ENCODE measurements at places on chromosomes 7 and 10.
A peak's percentile ranks its signal among the peaks of the same experiment; 100 is the strongest.

GRCh38 chr7:157969995-157970394 is 617.6 kb downstream of the PTPRN2 start:
- DNase-seq, result no peak

- no peak for DNase-seq
These were observed 6.9 kb downstream of the GIMAP5 start for GRCh38 chr7:150744041-150744656.

GRCh38 chr7:101817471-101818286 is at the start of gene CUX1:
TSS of gene CUX1 (plus strand) at chr7:101817626. CDS start at chr7:101817640, 14 bp downstream.
- no peak for DNase-seq

DNA sequence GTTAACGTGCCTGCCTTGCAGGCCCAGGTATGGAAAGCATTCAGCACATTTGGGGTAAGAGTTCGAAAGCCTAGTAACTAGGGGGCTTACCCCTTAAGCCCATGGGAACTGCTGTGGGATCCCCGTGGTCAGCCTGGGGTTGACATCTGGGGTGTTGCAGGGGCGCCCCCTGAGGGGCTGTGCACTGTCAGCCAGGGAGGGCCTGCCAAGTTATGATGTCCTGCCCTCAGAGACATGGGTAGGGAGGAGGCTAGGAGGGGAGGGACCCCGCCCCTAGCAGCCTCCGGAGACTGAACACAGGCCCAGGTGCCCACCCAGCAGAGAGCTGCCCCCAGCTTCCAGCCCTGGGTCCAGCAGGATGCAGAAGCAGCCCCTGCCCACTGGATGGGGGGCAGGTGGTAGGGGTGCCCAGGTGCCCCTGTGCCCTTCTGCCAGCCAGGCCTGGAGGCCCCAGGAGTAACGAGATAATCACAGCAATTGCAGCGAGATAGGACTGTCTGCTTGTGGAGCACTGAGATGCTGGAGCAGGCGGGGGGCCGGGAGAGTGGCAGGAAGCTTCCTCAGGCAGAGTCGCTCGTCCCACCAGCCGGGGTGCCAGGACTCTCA is 153.3 kb downstream of the UBE2H start:
- DNase-seq, result no peak

- no peak for DNase-seq
These were observed 567 bp downstream of the SYCE1 start for GRCh38 chr10:133564816-133565215.

GRCh38 chr7:25221009-25221408 is 7.3 kb downstream of the NPVF start:
- no peak for DNase-seq

GRCh38 chr7:25305831-25306230 is 77.5 kb upstream of the NPVF start:
- DNase-seq, result no peak

GRCh38 chr7:95881597-95881996 is 109.2 kb downstream of the DYNC1I1 start:
- no peak for DNase-seq

DNA sequence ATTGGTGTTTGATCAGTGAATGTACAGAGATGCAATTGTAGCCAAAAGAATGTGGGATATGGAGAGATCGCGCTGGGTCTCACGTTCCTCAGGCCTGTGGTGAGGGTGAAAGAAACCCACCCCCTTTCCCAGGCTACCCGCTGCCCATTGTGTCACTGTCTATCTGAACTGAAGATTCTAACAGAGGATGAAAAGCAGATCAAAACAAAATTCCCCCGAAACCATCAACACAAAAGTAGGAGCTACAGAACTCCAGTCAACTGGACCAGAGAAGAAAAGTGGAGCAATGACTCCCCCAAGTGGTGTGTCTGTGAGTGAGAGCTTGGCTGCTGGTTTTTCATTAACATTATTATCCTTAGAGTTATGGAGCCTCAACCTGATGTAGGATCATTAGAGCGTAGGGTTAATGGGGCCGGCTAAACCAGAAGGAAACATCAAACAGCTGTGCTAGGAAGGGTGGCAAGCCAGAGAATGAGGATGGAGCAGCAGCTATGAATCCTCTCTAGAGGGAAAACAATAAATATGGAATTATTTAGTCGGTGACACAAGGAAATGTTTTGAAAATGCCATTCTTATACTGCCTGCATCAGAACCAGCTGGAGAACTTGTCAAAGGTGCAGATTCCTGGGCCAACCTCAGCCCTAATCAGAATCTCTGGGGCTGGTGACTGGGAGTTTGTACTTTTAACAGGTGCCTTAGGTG is 38.3 kb downstream of the AKR1B1 start:
- DNase-seq, result peak; percentile 59

GRCh38 chr10:116055252-116055916 is 217.6 kb downstream of the GFRA1 start:
- no peak for DNase-seq
